ENCODE measurements at places on chromosomes 3 and 15. TPM values are rescaled to one million over a fixed set of nuclear protein-coding genes. Genes with fewer than 3 reads are reported as not detected.

LSMEM2 gene
- total RNA-seq: 0.37 TPM

GOLGA8O gene
- not detected for total RNA-seq

ZMAT3 gene
- 8.6 TPM for total RNA-seq

FBXW12 gene
- total RNA-seq: 0.82 TPM

SPATA12 gene
- total RNA-seq: 0.12 TPM

NR2C2 gene
- total RNA-seq: 57.3 TPM

SLC9A9 gene
- total RNA-seq: 0.22 TPM

NSUN3 gene
- 13.4 TPM for total RNA-seq

All from neural progenitor cell (in vitro differentiated cells).